ENCODE measurements at places on chromosomes 11 and 22.

- DNase-seq: no peak
Measured at GRCh38 chr11:120912504-120912903, 111.4 kb upstream of the TBCEL start.

DNA sequence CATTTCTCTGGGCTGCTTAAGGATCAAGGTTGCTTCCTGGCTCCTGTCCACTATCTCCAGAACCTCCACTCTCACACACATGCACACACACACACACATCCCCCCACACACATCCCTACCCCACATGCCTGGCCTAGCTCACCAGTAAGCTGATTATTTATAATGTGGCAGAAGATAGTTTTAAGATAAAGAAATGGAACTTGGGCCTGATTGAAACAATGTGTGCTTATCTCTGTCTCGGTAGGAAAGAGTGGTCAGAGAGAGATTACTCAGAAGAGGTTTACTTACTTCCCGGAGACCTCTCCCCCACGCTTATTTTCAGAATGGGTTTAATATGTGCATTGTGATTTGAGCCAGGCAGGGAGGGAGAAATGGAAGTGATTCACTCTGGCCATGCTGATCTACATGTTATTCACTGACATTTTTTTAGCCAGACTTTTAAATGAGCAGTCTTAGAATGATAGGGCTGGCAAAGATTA lies 422.4 kb downstream of the TENM4 start:
- no peak for DNase-seq

DNA sequence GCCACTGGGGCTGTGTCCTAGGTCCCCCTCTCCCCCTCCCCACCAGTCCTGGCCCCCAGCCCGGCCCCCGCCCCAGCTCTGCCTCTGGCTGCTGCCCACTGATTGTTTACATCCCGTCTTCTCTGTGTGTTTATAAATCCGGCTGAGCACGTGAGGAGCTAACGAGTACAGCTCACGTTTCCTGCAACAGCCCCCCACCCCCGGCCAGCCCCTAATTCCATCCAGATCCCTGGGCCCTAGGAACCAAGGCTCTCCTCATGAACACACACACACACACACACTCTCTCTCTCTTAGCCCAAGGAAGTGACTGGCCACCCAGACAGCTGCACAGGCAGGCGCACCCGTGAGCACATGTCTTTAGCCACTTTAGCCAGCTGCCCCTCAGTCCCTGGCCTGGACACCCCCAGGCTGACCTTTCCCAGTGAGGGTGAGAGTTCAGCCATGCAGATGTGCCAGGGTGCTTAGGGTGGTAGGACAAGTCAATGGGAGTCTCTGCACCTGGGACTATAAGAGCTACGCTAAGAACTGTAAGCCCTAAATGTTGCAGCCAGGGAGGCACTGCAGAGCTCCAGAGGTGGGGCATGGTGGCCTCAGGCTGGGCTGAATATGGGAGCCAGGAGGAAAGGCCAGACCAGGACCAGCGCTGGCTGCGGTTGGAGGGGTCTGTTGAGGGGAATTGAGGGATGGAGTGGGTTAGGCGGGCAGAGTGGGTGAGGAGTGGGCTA lies 2.9 kb downstream of the CLCF1 start:
- DNase-seq: no peak

DNA sequence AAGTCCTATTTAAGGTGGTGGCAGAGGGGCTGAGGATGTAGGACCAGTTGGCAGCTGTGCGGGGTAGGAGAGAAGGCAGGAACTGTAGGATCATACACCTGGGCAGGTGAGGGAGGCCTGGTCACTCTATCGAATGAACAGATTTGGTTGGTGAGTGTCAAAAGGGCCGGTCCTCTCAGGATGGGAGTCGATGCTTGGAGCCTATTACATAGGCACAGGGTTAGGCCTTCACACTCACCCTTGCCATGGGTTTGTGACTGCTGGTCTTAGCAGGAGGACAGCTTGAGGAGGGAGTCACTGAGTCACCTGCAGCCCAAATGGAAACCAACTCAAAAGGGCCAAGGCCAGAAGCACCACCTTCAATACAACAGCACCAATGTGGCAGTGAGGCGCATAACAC lies 80.2 kb upstream of the NARS2 start:
- no peak for DNase-seq

GRCh38 chr11:107801641-107802040 lies 56.9 kb downstream of the SLC35F2 start:
- no peak for DNase-seq

DNA sequence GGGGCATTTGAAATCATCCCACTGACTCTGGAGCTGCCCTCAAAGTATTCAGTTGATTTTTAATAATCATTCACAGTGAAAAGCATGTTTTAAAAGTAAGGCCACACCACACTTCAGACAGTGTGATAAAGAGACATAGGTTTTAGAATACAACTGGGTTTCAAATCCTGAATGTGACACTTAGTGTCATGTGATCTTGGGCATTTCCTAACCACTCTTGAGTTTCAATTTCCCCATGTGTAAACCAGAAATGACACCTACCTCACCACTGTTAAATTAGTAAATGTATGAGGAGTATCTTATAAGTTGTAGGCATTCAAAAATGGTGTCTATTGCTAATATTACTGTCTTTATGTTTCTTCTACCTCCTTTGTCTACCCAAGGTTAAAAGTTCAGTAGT lies 5.4 kb downstream of the TMEM123 start:
- no peak for DNase-seq

DNA sequence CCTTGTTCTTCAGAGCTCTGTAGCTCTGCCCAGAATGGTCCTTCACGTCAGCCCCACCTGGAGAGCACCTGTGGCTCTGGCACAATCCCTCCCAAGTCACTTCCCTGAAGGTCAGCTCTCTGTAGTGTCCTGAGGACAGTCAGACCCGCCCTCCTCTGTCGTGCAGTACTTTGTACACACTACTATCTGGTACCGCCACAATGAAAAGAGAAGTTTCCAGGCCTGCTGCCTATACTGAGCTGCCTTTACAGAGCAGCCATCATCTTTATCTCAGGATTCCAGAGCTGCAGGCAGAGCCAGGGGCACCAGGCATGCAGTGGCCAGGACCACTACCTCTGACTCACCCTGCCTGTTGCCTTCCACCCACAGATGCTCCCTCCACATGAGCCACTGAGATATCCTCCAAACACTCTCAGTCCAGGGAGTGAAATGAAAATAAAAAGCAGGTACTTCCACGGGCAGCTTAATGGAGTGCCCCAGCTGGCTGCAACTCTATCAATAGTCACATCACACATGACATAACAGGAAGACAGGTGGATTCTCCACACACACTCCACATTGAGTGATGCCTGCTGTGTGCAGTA lies 7.3 kb downstream of the PACSIN2 start:
- DNase-seq: no peak
